ENCODE measurements at places on chromosomes 16 and 17.

GRCh38 chr17:82236142-82236971 lies 7.5 kb downstream of the SLC16A3 start:
- DNase-seq: peak; percentile 62

- DNase-seq: peak; percentile 78
These were observed 10.6 kb upstream of the ENGASE start for GRCh38 chr17:79064026-79064425.

DNA sequence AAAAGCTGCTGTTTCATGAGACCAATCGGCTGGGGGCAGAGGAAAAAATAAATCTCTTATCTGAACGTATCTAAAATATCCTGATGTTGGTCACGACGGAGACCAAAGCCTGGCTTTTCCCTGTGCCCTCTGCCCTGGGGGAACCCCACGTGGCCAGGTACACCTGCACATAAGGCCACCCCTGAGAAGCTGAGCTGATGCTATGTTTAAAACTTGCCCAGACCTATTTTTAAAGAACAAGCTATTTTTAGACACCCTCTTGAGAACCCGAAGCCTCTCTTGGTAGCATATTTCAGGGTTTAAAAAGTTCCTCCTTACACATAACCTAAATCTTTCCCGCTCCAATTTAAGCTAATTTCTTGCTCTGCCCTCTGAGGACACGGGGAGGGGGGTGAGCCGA lies 210.4 kb downstream of the GSG1L start:
- DNase-seq: no peak

- DNase-seq: no peak
These were observed 64.8 kb downstream of the VAT1L start for GRCh38 chr16:77853161-77853560.

DNA sequence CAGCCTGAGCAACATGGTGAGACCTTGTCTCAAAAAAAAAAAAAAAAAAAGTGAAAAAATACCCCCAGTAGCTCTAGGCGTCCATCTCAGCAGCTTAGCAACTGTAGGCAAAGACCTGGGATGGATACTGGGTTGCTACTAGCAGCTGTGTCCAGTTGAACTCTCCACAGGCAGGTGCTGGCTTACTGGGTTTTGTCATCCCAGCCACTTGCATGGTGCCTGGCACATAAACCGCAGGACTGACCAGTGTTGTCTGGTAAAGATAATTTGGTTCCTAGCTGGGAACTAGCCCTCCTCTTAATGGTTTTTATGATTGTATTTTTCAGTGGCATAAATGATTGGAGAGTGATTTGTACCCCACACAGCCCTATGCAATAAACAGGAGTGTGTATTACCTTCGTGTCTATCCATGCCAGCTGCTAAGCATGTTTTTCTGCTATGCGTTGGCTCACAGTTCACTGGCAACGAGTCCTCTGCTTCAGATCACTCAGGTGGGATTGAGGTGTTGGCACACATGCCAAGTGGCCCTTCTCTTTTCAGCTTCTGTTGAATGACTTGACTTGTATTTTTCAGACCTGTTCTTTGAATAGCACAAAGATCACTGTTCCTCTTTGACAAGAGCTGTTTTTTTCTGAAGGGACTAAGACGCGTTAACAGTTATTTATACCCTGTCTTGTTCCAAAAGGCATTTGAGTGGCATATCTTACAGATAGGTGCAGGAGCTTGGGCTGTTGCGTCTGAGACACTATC lies 352.9 kb downstream of the SNX29 start:
- peak; percentile 84 for DNase-seq

- no peak for DNase-seq
These were observed 13.9 kb upstream of the PMP22 start for GRCh38 chr17:15278924-15279477.

DNA sequence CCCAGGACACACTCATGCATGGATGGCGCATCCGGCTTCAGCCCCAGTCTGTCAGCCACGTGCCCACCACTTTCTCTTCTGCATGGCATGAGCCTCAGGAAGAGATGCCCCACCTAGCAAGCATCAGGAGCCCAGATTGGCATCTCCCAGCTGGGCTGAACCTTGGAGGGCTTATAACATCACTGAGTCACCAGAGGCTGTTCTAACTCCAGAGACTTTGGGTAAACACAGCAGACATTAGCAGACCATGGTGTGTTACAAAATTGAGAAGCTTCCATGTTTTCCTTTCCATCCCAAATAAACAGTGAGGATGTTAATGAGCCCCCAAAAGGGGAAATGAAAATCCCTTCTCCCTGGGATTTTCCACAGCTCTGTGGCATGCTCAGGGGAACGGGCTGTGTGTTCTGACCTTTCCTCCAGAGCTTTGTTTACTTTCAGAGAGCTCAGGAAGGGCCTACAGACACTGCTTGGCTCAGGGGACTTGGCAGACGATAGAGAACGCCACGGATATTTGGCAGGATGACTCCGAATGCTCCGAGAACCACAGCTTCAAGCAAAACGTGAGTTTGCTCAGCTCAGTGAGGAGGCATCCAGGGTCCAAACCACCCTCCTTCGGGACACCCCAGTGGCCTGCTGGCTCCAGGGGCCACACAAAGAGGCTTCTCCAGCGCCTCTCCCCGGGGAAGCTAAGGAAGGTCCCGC lies 16.5 kb downstream of the GLP2R start:
- no peak for DNase-seq

DNA sequence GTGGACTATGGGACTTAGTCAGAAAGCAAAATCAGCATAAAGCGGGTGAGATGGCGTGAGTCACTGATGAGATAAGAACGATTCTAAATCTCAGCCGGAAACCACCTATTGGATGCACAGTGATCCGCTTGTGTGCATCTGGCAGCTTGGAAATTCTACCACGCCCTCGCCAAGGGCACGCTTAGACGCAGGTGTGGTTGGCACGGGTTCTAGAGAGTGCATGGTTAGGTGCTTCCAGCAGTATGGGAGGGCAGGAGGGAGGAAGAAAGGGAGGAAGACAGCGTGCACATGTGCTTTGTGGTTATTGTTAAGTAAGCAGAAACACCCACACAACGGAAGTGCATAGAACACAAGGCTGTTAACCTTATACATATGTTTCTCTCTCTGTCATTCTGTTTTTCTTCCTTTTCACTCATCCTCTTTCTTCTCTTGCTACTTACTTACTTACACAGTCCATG lies 374.0 kb upstream of the ASIC2 start:
- no peak for DNase-seq

GRCh38 chr16:4176906-4177417 lies 60.7 kb upstream of the ADCY9 start:
- DNase-seq: peak; percentile 59

- no peak for DNase-seq
These were observed 53.1 kb upstream of the CLEC18B start for GRCh38 chr16:74474416-74474815.

GRCh38 chr16:67986949-67987348 lies 6.7 kb upstream of the DPEP3 start:
- no peak for DNase-seq

DNA sequence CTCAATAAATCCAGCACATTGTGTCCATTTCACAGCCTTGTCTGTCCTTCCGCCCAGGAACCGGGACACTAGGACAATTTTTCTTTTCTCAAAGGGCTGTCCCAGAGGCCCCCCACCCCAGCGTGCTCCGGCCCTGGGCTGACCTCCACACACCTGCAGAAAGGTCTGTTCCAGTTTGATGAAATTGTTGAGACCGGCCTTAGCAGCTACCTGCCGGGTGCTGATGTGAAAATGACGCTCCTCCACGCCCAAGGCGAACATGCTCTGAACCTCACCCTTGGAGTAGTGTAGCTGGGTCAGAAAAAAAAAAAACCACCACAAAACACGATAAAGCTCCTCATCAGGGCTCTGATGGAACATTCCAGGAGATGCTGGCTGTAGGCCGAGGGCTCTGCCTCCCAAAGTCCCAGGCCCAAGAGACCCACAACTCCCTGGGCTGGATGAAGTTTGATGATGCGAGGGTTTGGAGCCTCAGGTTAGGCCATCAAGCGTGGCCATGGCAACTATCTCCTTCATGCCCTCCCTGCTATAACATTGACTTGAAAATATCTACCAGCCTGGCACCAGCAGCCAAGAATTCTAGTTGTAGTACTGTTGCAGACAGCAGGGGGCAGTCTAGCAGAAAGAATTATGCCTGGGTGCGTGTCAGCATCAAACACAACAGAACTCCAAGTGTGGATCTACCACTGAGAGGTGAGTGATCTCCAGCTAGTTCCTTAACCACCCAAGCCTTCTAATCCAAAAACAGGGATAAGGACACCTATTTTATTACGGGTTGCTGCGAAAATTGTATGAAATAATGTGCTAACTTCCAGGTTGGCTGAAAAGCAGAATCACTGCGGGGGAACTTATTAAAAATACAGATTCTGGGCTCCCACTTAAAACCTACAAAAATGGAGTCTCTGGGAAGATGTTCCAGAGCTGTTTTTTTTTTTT lies 62.1 kb downstream of the RMI2 start:
- DNase-seq: peak; percentile 54

DNA sequence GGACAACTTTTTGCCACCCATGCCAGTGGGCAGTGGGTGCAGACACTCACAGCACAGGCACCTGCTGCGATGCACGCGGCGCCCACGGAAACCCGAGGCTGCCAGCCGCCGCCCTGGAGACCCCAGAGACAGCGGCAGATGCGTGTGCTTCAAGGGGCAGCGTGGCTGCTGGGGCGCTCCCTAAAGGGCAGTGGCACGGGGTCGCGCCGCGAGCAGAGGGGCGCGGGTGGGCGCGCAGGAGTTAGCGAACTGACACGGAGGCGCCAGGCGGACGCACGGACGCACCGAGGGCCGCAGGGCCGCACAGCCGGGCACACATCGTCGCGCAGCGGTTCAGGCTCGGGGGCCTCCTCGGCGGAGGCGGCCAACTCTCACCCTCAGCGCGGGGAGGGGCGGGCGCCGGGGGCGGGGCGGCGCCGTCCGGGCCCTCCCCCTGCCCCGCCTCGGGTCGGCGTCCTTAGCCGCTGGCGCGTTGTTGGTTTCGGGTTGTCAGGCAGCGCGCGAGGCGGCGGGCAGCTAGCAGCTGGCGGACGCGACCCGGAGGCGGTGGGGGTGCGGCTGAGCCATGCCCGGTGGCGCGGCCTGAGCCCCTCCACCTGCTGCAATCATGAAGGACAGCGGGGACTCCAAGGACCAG lies at the start of gene KIF19:
Gene KIF19, plus strand, starts transcription at position 484 of the 637 bp plus-strand sequence. Its CDS starts 124 bp downstream, at position 608.
- no peak for DNase-seq

- no peak for DNase-seq
These were observed 19.5 kb downstream of the LRRC75A start for GRCh38 chr17:16472539-16472938.

GRCh38 chr16:24993722-24994686 lies 21.2 kb downstream of the ARHGAP17 start:
- DNase-seq: peak; percentile 85

DNA sequence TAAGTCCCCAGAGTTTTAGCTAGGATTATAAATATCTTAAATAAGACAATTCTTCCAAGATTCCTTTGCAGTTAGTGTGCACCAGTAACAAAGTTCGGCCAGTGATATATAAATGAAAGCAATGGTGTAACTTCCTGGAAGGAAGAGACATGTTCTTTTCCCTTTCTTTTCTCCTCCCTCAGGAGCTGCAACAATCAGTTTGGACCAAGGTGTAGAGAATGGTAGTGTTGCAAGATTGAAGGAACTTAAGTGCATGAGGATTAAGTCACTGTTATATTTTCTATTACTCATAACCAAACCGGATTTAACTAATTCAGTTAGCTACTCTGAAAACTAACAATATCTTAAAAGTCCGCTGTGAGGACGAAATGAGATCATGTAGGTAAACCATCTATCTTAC lies 68.9 kb upstream of the KCNJ16 start:
- no peak for DNase-seq

- DNase-seq: no peak
These were observed 6.5 kb downstream of the MOSMO start for GRCh38 chr16:22014271-22014873.

DNA sequence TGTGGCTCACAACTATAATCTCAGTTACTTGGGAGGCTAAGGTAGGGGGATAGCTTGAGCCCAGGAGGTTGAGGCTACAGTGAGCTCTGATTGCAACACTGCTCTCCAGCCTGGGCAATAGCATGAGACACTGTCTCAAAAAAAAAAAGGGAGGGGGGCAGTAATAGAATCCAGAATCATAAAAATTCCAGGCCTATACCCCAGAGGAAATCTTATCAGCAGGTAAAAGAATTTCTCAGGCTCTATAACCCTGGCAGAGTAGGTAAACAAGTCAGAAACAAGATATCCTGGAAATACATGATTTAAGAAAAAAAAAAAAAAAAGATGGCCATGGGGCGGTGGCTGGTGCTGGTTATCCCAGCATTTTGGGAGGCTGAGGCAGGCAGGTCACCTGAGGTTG lies 12.9 kb downstream of the SPAG9 start:
- no peak for DNase-seq

- no peak for DNase-seq
These were observed 6.8 kb downstream of the CCDC102A start for GRCh38 chr16:57529391-57530103.

GRCh38 chr17:27414271-27414670 lies 42.0 kb upstream of the KSR1 start:
- DNase-seq: no peak

GRCh38 chr17:65055280-65055707 lies 1.2 kb downstream of the GNA13 start:
- no peak for DNase-seq

GRCh38 chr16:69798466-69798865 lies 36.3 kb downstream of the WWP2 start:
- peak; percentile 12 for DNase-seq

DNA sequence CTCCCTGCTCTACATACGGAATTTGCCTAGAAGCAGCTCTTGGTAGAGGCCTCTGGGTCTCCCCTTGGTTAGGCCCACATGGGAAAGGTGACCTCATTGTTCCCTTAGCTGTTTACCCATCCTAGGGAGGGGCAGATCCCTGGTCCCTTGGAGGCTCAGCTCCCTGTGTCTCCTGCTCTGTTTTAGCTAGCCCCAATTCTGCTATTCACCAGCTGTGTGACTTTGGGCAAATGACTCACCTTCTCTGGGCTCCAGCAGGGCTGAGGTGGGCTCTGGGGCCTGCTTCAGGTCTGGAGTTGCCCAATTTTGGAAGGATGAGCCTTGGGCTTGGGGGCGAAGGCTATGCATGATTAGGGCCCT lies 3.9 kb downstream of the ABCC3 start:
- no peak for DNase-seq
